Uterus (tissue), 4 donors: ENCODE measurements at places on chromosomes 5 and 9.

DNA sequence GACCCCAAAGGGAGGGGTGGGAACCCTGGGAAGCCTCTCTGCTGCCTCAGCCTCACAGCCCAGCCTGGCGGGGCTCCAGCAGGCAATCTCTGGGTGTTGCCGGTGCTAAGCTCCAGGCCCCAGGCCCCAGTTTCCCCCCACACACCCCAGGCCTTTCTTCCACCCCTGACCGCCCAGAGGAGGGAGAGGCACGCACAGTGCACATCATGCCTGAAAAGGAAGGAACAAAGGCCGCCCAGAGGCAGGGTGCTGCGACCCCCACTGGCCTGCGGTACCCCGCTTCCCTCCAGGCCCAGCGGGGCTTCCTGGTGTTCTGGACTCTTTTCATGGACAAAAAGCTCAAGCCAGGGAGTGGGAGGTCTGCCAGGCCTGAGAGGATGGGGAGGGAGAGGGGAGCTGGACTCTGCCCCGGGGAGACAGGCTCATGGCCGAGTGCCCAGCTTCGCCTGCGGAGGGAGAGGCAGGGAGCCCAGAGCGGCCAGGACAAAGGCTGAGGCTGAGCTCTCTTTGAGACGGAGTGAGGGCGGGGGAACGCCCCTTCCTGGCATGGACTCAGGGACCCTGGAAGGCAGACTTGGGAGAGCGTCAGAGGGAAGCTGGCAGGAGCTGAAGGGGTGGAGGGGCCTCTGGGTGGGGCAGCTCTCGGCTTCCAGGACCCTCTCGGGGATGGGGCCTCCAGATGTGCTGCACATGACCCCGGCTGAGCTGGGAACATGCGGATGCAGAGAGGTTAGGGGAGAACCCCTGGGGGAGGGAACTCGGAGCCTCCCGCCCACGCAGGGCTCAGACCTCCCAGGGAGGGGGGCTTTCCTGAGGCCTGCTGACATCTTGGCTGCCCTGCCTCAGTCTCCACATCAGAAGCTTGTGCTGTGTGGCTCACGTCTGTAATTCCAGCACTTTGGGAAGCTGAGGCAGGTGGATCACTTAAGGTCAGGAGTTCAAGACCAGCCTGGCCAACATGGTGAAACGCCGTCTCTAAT is 1.8 kb upstream of the ENTPD2 start:
- H3K27ac ChIP-seq, result peak overlapping the region; percentile 58
- peaks cover 5% of the 10 kb centered on the region for H3K27me3 ChIP-seq
- peak; percentile 94 for DNase-seq
- H3K36me3 ChIP-seq, result no peaks in the 10 kb centered on the region
- H3K4me3 ChIP-seq, result no peak overlapping the region
- peaks cover 29% of the 10 kb centered on the region for H3K4me1 ChIP-seq

GRCh38 chr5:38009749-38010358 is 170.0 kb upstream of the GDNF start:
- H3K4me1 ChIP-seq, result no peaks in the 10 kb centered on the region
- no peaks in the 10 kb centered on the region for H3K27me3 ChIP-seq
- no peak overlapping the region for H3K4me3 ChIP-seq
- no peak overlapping the region for H3K27ac ChIP-seq
- H3K36me3 ChIP-seq, result no peaks in the 10 kb centered on the region

GRCh38 chr9:30140407-30140806 is 2244.0 kb upstream of the ACO1 start:
- H3K27me3 ChIP-seq, result no peaks in the 10 kb centered on the region
- no peak overlapping the region for H3K4me3 ChIP-seq
- no peak overlapping the region for H3K27ac ChIP-seq

GRCh38 chr9:69143291-69143690 is 30.8 kb upstream of the TJP2 start:
- H3K27ac ChIP-seq, result no peak overlapping the region
- no peak for DNase-seq
- H3K4me3 ChIP-seq, result no peak overlapping the region
- H3K27me3 ChIP-seq, result no peaks in the 10 kb centered on the region

DNA sequence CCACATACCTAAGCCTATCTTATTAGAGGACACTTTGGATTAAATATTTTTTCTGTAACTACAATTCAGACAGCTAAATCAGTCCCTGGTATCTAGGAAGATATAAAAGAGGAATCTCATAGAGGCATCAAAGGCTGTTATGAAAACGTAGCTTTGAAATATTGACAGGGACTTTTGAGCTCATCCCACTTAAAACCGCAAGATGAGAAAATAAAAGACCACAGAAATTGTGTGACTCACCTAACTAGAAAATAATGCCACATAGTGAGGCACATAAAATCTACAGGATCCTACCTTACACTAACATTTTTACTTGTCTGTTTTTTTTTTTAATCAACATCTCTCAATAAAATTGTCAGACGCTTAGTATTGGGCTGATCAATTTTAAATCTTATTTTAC is 686.5 kb upstream of the COX7C start:
- DNase-seq, result no peak
- H3K36me3 ChIP-seq, result no peaks in the 10 kb centered on the region
- no peak overlapping the region for H3K27ac ChIP-seq
- H3K4me1 ChIP-seq, result no peaks in the 10 kb centered on the region
- H3K27me3 ChIP-seq, result no peaks in the 10 kb centered on the region

DNA sequence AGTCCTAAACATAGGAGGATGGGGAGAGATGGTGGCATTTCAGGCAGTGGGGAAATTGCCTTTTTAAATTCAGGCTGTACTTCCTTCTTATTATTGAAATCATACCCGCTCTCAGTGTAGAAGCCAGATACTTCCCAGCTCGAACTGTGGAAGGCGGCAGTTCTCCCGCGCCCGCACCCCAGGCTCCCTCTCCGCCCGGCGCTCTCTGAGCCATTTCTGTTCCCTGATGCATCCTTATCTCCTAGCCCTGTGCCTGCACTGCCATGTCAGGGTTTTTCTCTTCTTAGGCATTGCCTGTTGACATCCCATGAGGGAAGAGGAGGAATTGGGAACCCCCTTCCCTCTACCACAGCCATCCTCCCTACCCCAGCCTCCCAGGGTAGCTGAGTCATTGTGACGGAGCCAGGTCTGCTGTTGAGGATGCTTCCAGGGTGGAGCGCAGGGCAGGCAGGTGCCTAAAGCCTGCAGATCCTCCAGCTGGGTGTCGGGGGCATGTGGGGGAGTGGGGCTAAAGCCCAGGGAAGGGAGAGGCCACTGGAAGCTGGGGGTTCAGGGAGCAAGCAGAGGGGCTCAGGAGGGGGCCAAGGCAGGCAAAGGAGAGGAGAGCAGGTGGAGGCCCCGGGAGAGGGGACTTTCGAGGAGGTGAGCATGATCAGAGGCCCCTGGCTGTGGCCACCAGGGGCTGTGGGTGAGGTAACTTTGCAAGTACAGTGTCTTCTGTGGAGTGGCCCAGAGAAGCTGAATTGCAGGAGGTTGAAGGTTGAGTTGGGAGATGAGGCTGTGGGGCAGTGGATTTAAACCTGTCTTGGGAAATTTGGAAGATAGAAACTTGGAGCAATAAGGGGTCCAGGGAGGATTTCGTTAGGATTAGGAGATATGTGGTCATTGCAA is 16.2 kb downstream of the LAMC3 start:
- no peak overlapping the region for H3K4me3 ChIP-seq
- no peak for DNase-seq
- no peaks in the 10 kb centered on the region for H3K36me3 ChIP-seq
- no peak overlapping the region for H3K27ac ChIP-seq
- H3K27me3 ChIP-seq, result no peaks in the 10 kb centered on the region
- no peaks in the 10 kb centered on the region for H3K4me1 ChIP-seq
